ENCODE measurements at places on chromosomes 4 and X.
A peak's percentile ranks its signal among the peaks of the same experiment; 100 is the strongest.

DNA sequence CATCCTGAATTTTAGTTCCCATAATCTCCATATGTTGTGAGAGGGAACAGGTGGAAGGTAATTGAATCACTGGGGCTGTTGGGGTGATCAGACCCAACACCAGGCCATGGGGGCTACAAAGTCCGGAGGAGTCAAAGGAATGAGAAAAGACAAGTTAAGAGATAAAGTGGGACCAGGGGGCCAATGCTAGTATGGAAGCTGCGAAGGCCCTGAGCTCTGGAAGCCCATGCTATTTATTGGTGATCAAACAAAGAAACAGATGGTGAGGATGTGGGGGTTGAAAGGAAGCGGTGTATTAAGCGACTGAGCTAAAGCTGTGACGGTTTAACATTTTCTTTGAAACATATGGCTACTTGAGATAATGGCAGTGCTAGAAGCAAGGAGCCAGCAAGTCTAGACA lies 132.8 kb downstream of the PDGFC start:
- DNase-seq = no peak

DNA sequence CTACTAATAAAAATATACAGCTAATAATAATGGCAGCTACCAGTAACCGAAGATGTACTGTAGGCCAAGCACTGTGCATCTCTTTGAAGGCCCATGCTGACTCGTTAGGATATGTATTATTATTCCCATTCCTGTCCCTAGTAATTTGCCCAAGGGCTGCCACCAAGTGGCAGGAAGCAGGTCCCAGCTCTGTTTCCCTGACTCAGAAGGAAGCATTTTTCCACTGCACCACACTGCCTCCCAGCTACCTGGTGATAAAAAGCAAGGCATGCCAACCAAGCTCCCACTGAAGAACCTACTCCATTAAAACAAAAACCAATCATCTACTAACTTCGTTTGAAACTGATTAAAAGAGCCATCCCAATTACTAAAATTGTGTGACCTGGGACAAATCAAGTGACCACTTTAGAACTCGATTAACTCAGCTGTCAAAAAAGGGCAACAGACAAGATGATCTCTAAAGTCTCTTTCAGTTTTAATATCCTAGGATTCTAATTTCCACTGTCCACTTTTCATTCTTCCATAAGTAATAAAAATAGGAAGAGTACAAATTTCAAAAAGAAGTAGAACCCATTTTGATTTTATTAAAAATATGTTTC lies 24.3 kb upstream of the PGM2 start:
- no peak for DNase-seq

DNA sequence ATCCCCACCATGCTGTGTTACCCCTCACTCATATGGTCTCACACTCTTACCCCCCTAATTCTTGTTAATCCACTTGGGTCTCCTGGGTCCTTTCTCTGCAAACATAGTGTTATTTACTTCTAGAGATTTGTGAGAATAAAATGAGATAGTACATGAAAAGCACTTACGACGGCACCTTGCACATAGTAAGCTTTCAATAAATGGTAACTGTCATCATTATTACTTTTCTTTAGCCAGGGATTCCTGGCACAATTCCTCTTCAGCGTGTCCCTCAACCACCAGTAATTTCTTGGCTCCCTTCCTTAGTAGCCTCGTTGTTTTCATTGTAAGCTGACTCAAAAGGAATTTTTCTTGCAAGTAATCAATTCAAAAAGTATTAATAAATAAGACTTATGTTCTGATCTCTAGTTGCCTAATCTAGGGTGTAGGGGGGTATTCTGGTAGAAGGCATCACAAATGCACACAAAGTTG lies 30.1 kb upstream of the RBMX start:
- DNase-seq = no peak

DNA sequence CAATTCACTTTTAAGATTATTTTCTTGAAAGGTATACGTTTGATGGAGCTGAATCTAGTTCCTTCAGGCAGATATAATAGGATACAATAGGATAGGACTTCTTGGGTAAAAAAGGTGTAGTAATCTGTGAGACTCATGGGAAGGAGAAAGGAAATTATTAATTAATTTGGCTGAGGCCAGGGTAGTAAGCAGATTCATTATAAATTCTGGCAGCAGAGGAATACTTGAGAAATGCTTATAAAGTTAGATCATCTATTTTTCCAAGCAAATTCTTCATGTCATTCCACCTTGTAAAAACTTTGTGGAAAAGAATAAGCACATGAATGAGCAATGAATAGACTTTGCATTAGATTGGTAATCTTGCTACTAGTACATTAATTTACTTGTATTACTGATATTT lies 46.9 kb downstream of the GYPE start:
- DNase-seq = no peak

DNA sequence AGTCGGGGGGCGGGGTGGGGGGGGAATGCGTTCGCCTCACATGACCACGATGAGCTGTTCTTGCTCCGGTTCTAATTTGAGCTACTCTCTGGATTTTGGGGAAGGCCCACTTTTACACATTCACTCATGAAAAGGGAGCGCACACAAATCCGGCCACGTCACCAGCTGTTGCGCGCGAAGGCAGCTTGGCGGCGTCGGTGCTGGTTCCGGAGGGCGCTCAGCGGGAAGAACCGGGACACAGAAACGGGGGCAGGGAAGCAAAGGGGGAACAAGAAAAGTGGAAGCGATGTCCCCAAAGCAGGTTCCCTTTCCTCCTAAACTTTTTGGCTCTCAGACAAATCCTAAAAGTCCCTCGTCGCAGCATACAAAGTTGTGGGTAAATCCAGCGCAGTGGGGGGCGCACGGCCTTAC lies 605 bp downstream of the ANXA5 start:
- peak; percentile 67 for DNase-seq

- no peak for DNase-seq
These were observed 108.8 kb downstream of the HHIP start for GRCh38 chr4:144754562-144755410.

DNA sequence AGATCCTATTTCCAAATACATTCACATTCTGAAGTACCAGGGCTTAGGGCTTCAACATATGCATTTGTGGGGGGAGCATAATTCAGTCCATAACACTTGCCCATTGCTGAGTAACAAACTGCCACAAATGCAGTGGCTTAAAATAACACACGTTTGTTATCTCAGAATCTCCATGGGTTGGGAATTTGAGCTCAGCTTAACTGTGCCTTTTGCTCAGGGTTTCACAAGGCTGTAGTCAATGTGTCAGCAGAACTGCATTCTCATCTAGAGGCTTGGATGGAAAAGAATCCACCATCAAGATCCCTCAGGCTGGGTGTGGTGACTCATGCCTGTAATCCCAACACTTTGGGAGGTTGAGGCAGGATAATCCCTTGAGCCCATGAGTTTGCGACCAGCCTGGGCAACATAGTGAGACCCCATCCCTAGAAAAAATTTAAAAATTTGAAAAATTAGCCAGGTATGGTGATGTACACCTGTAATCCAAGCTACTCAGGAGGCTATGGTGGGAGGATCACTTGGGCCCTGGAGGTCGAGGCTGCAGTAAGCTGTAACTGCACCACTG lies 25.8 kb upstream of the TBL1X start:
- DNase-seq = no peak

- peak; percentile 10 for DNase-seq
These were observed 11.8 kb upstream of the ZNF630 start for GRCh38 chrX:48083212-48083611.

- no peak for DNase-seq
These were observed 31.5 kb downstream of the RAI2 start for GRCh38 chrX:17829566-17829965.

GRCh38 chr4:106201373-106201772 lies 114.6 kb downstream of the TBCK start:
- no peak for DNase-seq

DNA sequence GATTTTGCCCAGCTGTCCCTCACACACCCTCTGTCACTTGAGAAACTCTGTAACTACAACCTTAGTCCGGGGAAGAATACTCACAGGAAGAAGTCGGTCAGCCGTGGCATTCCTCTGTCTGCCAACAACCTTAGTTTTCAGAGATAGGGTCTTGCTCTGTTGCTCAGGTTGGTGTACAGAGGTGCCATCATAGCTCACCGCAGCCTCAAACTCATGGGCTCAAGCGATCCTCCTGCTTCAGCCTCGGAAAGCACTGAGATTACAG lies 12.2 kb upstream of the SPCS3 start:
- no peak for DNase-seq

DNA sequence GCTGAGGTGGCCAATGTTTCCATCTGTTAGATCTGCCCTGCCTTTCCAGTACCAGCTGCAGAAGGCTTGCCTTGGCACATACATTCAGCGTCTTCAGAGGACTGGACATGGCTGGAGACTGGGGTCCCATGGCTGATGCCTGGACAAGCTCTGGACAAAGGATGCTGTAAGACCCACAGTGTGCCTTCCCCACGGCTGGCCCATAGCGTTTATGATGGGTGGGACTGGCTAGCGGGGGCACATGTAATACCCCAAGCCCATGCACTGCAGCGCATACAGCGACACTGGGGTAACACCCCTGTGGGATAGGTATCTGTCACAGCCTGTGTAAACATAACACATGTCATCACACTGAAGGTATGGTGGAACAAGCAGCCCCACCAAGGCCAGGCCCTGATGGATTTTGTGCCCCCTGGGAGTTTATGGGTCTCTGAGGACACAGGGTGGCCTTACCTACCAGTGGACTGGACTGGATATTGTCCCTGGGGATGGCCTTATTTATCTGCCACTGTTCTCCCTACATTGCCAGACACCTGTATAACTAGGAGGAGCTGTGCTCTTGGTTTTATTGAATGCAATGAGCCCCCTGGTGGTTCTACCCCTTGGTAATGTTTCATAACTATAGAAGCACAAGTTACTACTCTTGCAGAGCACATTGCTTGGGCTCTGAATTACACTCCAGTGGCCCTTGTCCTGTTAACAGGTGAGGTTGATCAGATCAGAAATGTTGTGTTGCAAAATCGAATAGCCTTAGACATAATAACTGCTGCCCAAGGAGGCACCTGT lies 34.3 kb upstream of the TACR3 start:
- no peak for DNase-seq

DNA sequence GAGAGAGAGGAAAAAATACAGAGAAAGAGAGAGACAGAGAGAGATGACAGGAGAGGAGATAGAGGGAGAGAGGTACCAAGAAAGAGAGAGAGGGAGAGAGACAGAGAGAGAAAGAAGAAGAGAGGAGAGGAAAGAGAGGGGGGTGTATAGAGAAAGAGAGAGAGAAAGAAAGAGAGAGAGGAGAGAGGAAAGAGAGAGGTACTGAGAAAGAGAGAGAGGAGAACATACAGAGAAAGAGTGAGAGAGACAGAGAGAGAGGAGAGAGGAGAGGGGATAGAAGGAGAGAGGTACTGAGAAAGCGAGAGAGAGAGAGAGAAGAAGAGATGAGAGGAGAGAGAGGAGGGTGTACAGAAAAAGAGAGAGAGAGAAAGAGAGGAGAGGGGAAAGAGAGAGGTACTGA lies 269.4 kb downstream of the CRLF2 start:
- DNase-seq = no peak

GRCh38 chr4:170465429-170465828 lies 375.7 kb upstream of the AADAT start:
- no peak for DNase-seq

GRCh38 chr4:167989815-167990214 lies 102.5 kb upstream of the ANXA10 start:
- DNase-seq = no peak

DNA sequence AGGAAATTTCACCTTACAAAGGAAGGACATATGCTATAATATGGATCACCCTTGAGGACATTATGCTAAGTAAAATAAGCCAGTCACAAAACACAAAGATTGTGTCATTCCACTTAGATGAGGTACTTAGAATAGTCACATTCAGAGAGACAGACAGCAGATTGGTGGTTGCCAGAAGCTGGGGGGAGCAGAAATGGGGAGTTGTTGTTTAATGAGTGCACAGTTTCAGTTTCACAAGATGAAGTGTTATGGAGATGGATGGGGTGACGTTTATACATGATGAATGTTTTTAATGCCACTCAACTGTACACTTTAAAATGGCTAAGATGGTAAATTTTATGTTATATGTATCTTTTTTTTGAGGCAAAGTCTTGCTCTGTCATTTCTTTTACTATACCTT lies 14.8 kb upstream of the SPON2 start:
- DNase-seq = peak; percentile 56

- DNase-seq = no peak
These were observed 43.8 kb upstream of the KCNIP4 start for GRCh38 chr4:21992330-21992729.

DNA sequence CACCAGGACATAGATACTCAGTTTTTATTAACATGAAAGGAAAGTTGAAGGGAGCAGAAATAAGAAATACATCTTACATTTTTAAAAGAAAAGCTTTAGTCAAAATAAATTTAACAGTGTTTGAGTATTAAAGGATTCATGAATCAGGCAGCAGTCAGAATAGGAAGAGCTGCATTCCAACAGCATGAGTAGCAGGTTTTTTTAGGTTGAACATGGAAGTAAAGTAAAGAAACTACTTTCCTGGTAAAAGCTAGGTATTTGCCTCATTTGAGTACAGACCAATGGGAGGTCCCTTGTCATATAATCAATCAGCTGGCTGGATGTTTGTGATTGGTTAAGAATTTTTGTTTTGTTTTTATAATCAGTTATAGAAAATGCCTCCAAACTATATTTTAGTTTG lies 645.9 kb upstream of the INTU start:
- DNase-seq = no peak

GRCh38 chrX:912677-913076 lies 282.1 kb downstream of the SHOX start:
- no peak for DNase-seq

DNA sequence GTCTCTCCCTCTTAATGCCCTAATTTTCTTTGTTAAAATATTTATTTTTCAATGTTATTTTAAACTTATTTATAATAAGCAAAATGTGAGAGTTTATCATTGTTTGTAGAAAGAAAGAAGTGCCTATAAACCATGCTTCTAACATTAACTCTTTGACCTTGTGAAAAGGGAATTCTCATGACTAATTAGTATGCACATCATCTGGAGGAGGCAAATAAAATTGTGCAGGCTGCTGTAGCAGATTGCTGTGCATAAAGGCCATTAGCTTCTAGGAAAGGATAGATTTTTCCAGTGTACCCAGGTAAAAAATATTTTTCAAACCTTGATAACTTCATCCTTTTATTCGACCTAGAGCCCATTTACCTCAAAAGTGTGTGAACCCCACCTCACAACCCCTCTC lies 84.6 kb upstream of the GUCY1A1 start:
- no peak for DNase-seq

DNA sequence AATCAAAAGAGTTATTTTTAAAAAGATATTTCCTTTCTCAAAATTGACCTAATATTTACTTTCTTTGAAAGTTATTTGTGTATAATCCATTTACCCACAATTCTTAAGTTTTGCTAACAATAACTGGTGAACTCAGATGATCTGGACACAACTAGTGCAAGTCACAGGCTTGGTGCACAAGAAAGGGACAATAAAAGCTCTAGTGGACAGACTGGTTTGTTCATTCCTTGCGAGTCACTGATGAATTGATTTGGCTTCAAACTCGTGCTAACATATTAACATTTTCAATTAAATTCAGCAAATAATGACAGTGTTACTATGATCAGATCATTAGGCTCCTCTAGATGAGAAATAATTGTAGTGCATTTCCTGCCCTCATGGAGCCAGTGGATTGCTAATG lies 169.2 kb downstream of the BMPR1B start:
- no peak for DNase-seq

- no peak for DNase-seq
These were observed 149.3 kb downstream of the NWD2 start for GRCh38 chr4:37393889-37394288.

- no peak for DNase-seq
These were observed 73.7 kb upstream of the WDR44 start for GRCh38 chrX:118272242-118272641.

Measured in T-helper 2 cell treated with Interferon-gamma antibody and Interleukin-4, amounts not matched to agents 5 μg/mL and 100 μg/mL, for 36 hours (primary cell).